ENCODE measurements at places on chromosomes 16 and 17.

GRCh38 chr17:77769215-77769614 lies 189.3 kb upstream of the TNRC6C start:
- DNase-seq, result no peak

DNA sequence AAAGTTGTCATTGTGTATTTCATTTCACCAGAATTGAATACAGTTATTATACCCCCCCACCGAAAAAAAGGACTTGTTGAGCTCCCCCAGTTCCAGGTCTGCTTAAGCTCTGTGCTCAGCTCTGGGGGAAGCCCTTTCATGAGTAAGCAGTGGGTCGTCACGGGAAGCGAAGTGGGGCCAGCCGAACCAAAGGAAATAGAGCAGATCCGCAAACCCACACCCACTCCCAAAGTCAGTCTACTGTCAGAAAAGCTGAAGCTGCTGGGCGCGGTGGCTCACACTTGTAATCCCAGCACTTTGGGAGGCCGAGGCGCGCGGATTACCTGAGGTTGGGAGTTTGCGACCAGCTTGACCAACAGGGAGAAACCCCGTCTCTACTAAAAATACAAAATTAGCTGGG lies 50.1 kb downstream of the PECAM1 start:
- no peak for DNase-seq

DNA sequence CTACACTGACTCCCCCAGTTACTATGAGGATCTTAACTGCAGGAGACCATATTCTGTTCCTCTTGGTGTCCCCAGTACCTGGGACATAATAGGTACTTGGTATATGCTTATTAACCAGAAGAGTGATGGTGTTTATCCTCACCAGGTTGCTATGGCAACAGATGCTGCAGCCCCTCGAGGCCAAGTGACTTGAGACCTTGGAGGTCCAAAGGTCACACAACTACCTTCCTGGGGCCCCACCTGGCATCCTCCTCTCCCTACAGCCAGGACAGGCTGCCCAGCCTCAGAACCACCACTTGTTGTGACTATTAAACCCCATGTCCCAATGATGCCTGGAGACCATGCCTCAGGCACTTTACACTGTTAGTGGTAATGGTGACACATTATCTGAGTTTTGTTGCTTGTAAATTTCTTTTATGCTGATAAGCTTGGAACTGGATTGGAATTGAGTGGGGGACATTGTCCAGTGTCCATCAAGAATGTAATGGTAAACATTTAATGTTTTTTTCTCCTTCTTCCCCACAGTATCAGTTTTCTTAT lies 189.4 kb downstream of the CCDC182 start:
- DNase-seq, result no peak

GRCh38 chr17:49518346-49519078 lies 23.4 kb downstream of the NGFR start:
- DNase-seq, result no peak

- no peak for DNase-seq
Observed at GRCh38 chr17:40070709-40071312, 8.0 kb downstream of the THRA start.

DNA sequence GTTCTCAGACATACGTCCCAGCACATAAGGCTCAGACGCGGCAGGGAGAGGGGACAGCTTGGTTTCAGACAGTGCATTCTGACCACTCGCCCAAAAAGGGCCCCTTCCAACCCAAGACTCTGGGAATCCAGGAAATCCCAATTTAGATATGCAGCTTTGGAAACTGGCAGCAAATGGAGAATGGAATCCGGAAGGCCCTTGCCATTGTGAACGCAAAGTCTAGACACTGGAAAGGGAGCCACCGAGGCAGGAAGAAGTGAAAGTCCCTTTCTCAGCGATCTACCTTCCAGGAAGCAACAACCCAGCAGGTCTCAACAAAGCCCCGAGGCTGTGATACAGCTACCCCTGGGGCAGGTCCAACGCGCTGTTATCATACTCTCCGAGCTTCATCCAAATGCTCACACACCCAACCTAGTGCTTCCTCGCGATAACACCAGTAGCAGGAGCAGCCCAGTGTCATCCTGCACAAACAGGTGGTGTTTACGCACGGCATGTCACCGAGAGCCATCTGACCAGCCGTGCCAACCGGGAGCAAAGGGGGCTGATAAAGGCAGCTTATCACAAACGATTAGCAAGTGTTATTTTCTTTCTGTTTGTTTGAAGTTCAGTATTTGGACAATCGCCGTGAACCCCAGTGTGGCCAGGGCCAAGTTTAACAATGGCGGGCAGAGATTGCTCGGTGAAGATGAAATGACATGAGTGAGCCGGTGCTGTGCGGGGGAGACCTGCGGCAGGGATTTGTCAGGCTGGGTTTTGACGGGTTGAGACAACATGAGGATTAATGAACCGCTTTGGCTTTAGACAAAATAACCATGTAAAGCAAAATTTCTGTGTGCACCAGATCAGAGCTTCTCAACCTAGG lies 240.6 kb downstream of the FOXL1 start:
- DNase-seq, result no peak

DNA sequence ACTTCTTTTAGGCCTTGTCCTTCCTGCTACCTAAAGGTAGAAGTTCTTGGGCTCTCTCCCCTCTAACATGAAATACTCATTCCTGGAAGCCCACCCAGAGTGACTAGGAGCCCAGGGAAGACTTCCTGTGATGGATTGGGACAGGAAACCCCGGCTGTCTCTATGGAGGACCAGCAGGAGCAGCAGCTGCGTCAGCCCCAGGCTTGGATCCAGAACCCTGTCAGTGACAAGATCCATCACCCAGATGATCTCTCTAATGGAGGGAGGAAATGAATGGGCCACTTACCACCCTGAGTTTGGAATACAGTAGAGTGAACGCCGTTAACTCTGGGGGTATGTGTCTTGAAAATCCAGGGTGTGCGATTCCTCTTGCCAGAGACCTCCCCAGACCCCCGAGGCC lies 195.7 kb upstream of the WSCD1 start:
- DNase-seq, result no peak

- no peak for DNase-seq
Observed at GRCh38 chr17:74190154-74190553, 13.3 kb upstream of the RPL38 start.

- DNase-seq, result no peak
Observed at GRCh38 chr16:10937068-10937859, 5.0 kb downstream of the DEXI start.

- DNase-seq, result no peak
Observed at GRCh38 chr17:79427621-79428539, 183.0 kb downstream of the RBFOX3 start.

- DNase-seq, result no peak
Observed at GRCh38 chr16:28528463-28528867, 10.3 kb downstream of the NUPR1 start.

GRCh38 chr17:13410874-13411273 lies 190.9 kb downstream of the HS3ST3A1 start:
- DNase-seq, result no peak

- no peak for DNase-seq
Observed at GRCh38 chr17:28723159-28723835, 2.7 kb downstream of the TLCD1 start.

DNA sequence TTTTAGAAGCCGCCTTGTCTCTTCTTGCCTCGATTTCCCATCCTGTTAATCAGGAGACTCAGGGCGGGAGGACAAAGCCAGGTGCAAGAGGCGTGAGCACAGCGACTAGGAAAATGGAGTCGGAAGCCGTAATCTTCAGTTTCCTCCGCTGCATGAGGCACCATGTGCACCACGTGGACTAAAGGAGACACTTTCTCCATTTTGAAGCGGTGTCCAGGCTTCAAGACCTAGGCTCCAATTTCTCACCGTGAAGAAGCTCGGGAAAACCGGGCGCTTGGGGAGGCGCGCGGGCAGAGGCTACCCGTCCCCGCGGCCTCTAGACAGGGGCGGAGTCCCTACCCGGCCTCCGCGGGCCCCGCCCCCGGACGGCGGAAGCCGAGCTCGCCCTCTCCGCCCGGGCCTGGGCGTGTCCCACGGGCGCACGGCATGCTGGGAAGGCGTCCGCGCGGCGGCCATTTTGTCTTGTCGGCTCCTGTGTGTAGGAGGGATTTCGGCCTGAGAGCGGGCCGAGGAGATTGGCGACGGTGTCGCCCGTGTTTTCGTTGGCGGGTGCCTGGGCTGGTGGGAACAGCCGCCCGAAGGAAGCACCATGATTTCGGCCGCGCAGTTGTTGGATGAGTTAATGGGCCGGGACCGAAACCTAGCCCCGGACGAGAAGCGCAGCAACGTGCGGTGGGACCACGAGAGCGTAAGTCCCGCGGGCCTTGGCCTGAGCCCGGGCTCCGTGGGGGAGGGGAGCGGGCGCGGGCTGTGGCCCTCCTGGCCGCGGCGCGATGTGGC lies at the start of gene LUC7L3:
Gene LUC7L3, plus strand, starts transcription at position 460 of the 780 bp plus-strand sequence. Its CDS starts 130 bp downstream, at position 590.
- DNase-seq, result peak; percentile 96

DNA sequence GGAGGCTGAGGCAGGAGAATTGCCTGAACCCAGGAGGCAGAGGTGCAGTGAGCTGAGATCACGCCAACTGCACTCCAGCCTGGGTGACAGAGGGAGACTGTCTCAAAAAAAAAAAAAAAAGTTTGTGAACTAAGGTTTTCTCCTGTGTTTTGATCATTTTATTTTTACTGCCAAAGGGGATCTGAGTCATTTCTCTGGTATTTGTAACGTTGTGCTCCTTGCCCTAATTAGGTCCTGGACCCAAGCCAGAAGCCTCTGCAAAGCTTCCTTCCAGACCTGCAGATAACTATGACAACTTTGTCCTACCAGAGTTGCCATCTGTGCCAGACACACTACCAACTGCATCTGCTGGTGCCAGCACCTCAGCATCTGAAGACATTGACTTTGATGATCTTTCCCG lies 32.1 kb downstream of the IST1 start:
- no peak for DNase-seq

DNA sequence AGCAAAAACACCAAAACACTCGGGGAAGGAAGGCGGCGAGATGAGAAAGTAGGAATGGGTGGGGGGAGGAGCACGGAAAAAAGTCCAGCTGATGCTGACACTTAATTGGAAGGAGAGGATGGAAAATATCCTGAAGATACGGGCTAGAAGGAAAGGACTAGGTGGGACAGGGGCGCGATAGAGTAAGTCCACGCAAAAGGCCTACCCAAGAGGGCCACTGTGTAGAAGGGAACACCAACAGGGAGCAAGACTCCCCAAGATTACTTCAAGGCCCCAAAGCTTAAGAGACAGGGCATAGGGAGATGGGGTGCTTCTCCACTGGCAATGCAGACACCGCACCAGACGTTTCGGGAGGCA lies 736 bp downstream of the APPBP2 start:
- peak; percentile 9 for DNase-seq

- no peak for DNase-seq
Observed at GRCh38 chr17:39236981-39237441, 11.3 kb upstream of the STAC2 start.

- no peak for DNase-seq
Observed at GRCh38 chr16:61926766-61927165, 109.5 kb downstream of the CDH8 start.

- no peak for DNase-seq
Observed at GRCh38 chr17:79142375-79142774, 67.8 kb downstream of the ENGASE start.

DNA sequence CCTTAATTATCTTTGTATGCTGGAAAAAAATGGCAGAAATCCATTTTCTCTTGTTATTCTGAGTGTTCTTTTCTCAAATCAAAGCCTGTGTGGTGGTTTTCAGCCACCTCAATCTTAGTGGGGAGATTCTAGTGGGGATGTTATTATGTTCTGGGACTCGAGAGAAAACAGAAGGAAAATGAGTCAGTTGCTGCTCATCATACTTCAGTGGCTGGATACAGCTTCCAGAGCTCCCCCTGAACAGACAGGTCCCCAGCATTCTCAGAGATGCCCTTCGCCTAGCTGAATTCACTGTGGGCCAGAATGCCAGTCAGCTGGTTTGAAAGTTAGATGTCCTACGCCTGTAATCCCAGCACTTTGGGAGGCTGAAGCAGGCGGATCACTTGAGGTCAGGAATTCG lies 8.5 kb downstream of the ST6GALNAC1 start:
- no peak for DNase-seq

GRCh38 chr16:70651524-70651923 lies 5.2 kb downstream of the IL34 start:
- DNase-seq, result no peak

GRCh38 chr16:74743668-74744299 lies 30.8 kb downstream of the FA2H start:
- no peak for DNase-seq

DNA sequence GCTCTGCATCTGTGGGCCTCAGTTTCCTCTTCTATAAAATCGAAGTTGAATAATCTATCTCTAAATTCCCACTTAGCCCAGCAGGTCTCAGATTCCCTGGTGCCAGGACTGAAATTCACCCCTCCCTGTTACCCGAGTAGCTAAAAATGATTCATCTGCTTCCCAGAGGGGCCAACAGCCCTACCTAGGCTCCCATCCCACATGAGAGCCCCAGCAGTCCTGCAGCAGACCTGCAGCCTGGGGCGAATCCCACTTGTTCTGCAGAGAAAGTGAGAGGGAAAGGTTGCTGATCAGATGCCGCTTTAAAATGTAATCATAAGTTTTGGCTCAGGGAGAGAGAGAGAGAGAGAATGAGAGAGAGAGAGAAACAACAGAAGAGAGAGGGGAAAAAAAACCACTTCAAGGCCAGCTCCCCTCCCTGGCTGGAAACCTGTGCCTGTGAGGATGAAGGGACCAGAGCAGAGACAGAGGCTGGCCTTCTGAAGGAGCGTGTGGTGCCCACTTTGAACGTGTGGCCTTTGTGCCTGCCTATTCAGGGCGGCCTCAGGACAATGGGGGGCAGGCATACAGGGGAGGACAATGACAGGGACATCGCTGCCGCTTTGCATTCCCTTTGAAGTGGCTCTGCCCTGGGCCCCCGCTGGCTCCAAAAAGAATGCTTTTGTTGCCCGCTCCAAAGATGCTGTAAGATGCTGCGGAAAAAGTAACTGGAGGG lies 85.2 kb upstream of the NKD1 start:
- no peak for DNase-seq

DNA sequence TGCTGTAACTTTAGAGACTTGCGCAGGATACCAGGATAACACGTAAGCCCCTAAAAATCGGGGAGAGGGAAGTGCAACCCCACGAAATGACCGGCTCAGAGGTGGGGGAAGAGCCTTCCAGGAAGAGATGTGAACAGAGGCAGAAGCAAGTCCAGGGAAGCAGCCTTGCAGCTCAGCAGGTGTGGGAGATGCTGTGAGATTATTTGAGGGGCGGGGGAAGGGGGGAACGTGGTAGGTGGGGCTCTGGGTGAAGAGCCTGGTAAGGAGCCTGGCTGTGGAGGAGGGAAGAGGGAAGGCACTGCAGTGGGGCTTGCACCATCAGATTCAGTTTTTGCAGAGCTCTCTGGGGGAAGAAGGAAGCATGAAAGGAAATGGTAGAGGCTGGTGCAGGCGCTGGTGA lies 95.4 kb upstream of the CACNG5 start:
- DNase-seq, result no peak

DNA sequence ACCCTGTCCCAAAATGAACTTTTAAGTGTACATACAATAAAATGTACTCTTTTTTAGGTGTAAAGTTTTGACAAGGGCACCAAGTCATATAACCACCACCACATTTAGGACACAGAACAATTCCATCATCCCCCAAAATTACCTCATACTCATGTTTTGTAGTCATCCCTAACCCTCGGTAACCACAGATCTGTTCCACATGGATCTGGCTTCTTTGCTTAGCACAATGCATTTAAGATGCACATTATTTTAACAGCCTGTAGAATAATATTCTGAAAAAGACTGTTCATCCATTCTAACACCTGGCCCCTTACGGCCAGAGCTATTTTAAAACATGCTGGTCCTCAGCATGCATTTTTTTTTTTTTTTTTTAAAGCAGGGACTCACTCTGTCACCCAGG lies 25.2 kb upstream of the CFAP20 start:
- no peak for DNase-seq

GRCh38 chr17:49067163-49067562 lies 65.4 kb upstream of the B4GALNT2 start:
- DNase-seq, result no peak

Data from endothelial cell (in vitro differentiated cells).